Right ventricle myocardium superior (tissue), 1 donor: ENCODE measurements at places on chromosomes 4 and X. TPM values are rescaled to one million over a fixed set of nuclear protein-coding genes. Genes with fewer than 3 reads are reported as not detected.

TRPC3 gene
- total RNA-seq: 0.13 TPM

GRCh38 chr4:174173360-174173759 is 110.1 kb downstream of the FBXO8 start:
- DNase-seq: no peak

DNA sequence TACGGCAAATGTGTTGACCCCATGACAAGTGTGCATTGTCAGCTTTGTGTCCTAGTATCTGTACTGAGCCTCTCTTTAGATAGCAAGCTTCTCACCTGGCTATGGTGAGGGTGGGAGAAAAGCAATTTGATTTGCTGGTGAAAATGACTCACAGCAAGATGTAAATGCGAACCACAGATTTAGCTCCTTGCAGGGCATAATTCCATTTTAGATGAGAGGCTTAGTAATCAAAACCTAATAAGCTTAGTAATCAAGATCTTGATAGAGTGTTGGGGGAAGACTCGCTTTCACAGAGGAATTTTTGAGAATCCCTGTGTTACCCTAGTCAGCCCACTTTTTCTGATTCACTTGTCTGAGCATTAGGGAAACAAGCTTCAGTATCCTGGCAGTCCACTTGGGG is 7.7 kb upstream of the OCIAD2 start:
- no peak for DNase-seq

DNA sequence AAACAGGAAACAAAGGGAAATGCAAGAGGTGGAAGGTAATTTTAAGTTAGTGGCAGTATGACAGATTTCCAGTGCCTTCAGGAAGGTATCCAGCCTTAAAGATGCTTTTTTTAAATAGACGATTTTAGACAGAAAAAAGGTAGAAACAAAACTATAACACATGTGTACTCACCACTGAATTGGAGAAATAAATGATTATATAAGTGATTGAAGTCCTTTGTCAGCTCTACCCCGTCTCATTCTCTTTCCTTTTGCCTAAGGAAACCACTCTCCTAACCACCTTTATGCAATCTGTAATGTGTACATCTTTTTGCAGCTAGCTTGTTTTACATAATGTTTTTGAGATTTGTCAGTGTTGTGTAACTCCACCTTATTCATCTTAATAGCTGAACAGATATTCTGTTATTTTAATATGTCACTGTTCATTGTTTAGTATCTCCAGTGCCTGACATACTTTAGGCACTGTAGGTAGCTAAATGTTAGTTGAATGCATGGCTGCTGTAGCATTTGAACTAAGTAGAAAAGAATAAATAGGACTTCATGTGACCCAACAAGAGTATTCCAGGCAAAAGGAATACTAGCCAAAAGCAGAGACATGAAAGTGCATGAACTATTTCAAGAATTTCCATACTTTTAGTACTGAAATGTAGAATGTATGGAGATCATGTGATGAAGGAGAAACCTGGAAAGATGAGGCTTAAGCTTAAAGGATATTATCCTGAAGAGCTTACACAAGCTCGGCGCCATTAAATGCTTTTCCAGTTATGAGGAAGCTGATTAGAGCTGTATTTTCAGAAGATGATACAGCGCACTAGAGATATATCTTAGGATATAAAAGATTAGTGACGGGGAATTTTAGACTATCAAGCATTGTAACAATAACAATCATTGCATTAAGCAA is 865 bp downstream of the FAM200B start:
- no peak for DNase-seq

DNA sequence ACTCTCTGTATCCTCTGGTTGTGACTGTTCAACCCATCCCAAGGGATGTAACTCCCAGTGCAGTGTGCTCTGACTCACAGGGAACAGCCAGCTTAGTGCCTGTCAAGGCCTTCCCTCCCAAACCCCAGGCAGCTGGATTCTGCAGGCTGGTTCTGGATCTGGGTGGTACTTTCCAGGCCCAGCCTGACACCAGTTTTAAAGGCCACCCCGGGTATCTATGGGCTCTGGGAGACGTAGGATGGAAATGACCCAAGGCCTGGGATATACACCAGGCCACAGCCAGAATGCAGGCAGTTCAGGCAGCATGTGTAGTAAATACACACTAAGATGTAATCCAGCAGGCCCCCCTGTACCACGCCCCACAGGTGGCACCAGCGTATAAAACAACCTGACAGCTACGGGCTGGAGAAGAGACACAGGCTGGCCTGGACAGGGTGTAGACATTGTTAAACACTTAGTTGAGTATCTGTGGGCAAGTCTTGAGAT is 64.2 kb downstream of the SPINK2 start:
- no peak for DNase-seq

DNA sequence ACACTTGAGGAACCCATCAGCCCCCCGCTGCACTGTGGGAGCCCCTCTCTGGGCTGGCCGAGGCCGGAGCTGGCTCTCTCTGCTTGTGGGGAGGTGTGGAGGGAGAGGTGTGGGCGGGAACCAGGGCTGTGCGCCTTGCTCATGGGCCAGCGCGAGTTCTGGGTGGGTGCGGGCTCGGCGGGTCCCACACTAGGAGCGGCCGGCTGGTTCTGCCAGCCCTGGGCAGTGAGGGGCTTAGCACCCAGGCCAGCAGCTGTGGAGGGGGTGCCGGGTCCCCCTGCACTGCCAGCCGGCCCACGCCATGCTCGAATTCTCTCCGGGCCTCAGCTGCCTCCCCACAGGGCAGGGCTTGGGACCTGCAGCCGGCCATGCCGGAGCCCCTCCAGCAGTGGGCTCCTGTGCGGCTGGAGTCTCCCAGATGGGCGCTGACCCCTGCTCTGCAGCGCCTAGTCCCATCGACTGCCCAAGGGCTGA is 430.2 kb downstream of the FAT4 start:
- no peak for DNase-seq

DNA sequence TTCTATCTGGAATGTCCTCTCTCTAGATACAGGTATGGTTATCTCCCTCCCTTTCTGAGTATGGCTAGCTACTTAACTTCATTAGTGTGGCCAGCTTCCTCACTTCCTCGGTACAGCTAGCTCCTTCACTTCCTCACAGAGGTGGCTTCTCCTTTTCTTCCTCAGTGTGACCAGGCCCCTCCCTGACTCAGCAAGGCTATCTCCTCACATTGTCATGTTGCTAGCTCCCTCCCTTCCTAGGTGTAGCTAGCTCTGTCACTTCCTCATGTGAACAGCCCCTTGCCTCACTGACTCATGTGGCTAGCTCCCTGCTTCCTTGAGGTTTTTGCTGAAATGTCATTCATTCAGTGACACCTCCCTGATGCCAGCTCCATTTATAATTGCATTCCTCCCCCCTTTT is 67.3 kb upstream of the DDIT4L start:
- DNase-seq: no peak
